Activated naive CD4-positive, alpha-beta T cell (primary cell): ENCODE measurements at places on chromosomes 13 and 19.
A peak's percentile ranks its signal among the peaks of the same experiment; 100 is the strongest.

- DNase-seq, result no peak
Measured at GRCh38 chr13:100644371-100644770, 30.2 kb downstream of the TMTC4 start.

DNA sequence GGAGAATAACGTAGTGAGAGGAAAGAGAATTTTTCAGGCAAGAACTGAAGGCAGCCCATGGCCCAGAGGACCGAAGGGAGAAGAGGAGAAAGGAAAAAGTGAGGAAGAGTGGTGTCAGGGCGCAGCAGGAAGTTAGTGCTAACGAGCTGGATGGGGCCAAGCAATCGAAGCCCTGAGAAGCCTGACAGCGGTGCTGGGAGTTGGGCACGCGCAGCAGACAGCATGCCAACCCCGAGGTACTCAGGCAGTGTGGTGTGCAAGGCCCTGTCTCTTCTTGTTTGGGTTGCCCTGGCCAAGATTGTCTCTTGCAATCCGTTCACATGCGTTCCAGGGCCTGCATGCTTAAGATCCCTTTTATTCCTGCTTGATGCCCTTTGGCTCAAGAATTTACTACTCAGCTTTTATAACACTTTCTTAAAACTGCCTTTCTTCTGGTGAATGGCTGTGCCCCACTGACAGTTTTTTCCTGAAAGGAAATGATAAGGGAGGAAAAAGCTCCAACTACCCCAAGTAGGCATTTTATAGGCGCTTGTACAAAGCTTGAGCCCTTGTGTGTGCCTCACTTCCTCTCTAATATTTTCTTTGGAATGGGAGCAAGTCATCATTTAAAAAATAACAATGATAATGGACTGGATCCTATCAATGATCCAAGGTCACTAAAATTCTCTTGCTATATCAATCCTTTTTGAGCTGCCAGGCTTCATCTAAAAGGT, 115.4 kb downstream of the FLT1 start:
- DNase-seq, result no peak

GRCh38 chr19:52248241-52248640, 21.1 kb upstream of the ZNF766 start:
- DNase-seq, result peak; percentile 15

DNA sequence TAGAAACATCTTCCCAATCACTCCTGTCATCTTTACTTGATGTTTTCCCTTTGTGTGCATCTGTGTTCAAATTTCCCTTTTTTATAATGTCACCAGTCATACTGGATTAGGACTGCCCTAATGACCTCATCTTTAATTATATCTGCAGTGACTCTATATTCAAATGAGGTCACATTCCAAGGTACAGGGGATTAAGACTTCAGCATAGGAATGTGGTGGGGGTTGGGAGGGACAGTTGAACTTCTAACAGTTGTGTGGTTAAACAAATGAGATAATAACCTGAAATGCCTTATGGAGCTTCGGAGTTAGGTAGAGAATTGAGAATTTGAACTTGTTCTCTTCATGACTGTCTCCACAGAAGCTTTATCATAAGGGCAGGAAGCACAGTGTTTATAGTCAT, 23.0 kb downstream of the PAN3 start:
- DNase-seq, result no peak

GRCh38 chr13:113161433-113161832, 3.0 kb downstream of the PROZ start:
- DNase-seq, result no peak

DNA sequence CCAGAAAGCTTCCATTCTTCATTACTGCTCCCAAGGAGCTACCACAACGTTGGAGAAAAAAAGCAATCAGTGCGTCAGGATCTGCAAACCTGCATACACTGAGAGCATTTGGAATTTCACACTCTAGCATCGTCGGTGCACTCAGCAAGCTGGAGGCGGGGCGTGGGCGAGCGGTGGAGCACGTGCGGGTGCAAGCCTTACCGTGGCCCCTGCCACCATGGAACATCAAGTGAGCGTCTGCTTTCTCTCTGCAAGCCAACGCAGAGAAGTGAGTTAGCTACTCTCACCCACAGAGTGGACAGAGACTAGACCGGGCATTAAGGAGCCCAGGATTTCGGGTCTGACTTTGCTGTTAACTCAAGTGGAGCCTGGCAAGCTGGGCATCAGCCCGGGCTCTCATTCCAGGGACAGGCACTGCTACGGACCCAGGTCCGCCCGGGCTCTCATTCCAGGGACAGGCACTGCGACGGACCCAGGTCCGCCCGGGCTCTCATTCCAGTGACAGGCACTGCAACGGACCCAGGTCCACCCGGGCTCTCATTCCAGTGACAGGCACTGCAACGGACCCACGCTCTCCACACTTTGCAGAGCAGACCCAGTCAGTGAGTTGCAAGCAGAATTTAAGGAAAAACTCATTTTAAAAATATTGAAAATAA, 124.1 kb upstream of the SPACA7 start:
- DNase-seq, result no peak

DNA sequence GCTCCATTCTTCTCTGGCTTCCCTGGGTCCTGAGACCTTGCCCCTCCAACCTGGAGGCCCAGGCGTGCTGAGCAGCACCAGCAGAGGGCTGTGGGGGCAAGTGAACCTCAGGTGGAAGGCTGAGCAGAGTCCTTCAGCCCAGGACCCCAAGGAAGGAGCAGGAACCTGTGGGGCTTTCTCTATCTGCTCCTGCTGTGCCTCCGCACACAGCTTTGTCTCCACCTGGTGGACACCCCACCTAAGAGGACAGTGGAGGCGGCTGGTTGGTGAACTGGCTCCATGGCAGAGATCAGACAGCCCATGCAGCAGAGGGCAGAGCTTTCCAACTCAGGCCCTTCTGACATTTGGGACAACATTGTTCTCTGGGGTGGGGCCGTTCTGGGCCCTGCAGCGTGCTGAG, 19.7 kb downstream of the ZFR2 start:
- no peak for DNase-seq

DNA sequence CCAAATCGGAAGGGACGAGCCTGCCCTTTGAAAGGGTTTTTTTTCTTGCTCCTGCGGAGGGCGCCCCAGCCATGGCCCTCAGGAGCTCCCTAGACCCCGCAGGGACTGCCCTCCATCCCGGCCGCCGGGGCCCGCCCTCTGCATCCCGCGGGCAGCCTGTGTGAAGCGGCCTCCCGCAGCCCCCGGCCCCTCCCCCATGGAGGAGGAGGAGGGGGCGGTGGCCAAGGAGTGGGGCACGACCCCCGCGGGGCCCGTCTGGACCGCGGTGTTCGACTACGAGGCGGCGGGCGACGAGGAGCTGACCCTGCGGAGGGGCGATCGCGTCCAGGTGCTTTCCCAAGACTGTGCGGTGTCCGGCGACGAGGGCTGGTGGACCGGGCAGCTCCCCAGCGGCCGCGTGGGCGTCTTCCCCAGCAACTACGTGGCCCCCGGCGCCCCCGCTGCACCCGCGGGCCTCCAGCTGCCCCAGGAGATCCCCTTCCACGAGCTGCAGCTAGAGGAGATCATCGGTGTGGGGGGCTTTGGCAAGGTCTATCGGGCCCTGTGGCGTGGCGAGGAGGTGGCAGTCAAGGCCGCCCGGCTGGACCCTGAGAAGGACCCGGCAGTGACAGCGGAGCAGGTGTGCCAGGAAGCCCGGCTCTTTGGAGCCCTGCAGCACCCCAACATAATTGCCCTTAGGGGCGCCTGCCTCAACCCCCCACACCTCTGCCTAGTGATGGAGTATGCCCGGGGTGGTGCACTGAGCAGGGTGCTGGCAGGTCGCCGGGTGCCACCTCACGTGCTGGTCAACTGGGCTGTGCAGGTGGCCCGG, 815 bp downstream of the MAP3K10 start:
- DNase-seq, result no peak

GRCh38 chr19:5913739-5914357, at the start of gene CAPS:
Gene CAPS (plus strand): TSS chr19:5914254. CDS start chr19:5914407, 153 bp downstream.
- no peak for DNase-seq

DNA sequence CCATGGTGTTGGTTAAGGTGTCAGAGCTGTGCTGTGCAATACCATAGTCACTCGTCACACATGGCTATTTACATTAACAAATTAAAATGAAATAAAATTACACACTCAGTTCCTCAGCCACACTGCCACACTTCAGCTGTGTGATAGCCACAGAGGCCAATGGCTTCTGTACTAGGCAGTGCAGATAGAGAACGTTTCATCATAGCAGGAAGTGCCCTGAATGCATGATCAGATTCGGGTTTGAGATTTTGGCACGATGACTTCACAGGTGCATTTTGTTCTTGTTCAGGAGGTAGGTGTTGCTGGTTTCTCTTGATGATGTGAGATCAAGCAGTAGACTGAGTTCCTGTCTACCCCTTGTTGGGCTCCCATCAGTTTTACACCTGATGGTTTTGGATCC, 6.5 kb downstream of the ARMC6 start:
- DNase-seq, result no peak

- no peak for DNase-seq
Measured at GRCh38 chr13:113950451-113951245, 23.2 kb downstream of the C13orf46 start.

DNA sequence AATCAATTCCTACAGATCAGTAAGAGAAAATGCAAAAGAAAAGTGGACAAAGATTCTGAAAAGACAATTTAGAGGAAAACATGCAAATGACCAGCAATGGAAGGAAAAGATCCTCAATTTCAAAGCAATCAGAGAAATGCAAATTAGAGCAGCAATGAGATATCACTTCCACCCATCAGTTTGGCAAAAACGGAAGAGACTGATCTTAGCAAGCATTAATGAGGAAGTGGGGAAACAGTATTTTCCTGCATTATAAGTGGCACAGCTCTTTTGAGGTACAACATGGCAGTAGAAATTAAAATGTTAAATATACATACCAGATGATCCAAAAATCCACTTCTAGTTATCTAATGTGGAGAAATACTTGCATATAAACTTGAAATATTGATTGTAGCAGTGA, 69.1 kb upstream of the SLC7A1 start:
- DNase-seq, result no peak

GRCh38 chr19:37304190-37304883, 66.6 kb upstream of the ZNF527 start:
- DNase-seq, result no peak

DNA sequence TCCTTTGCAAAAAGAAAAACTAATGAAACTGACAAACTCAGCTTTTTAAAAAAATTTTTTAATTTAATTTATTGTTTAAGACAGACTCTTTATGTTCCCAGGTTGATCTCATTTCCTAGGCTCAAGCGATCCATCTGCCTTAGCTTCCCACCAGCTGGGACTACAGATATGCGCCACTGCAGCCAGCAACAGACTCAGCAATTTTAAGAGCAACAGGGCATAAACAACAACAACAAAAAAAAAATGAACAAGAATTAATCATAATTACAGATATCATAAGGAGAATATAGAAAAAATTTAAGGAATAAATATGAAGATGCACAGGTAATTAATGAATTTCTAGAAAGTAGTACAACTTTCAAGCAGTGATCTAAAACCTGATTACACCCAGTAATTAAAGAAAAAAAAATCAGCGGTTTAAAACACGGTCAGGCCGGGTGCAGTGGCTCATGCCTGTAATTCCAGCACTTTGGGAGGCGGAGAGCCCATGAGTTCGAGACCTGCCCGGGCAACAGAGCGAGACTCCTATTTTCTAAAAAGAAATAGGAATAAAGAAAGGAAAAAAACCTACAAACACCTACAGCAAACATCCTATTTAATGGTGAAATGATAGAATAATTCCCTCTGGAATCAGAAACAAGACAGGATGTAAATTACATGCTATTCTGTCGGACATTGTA, 1.4 kb downstream of the ZNF699 start:
- DNase-seq, result no peak

- no peak for DNase-seq
Measured at GRCh38 chr19:19107654-19108053, 30.6 kb downstream of the TMEM161A start.

DNA sequence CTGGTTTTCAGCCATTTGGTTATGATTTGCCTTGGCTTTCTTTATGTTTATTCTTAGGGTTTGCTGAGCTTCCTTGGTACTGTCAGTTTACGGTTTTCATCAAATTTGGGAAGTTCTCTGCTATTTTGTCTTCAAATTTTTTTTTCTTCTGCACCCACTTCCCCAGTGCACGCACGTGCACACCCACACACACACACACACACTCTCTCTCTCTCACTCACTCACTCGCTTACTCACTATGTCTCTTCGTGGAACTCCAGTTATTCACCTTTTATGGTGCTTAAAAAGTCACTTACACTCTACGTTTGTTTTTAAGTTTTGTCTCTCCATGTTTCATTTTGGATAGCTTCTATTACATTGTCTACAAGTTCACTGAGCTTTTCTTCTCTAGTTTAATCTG, 7.1 kb downstream of the AKAP11 start:
- no peak for DNase-seq

GRCh38 chr13:98549006-98549727, 27.7 kb downstream of the STK24 start:
- DNase-seq, result no peak

- no peak for DNase-seq
Measured at GRCh38 chr13:30923418-30923817, 9.0 kb upstream of the TEX26 start.

GRCh38 chr13:42623916-42624315, 50.0 kb downstream of the TNFSF11 start:
- DNase-seq, result no peak

GRCh38 chr19:11451871-11452619, 16.6 kb downstream of the PRKCSH start:
- DNase-seq, result no peak

DNA sequence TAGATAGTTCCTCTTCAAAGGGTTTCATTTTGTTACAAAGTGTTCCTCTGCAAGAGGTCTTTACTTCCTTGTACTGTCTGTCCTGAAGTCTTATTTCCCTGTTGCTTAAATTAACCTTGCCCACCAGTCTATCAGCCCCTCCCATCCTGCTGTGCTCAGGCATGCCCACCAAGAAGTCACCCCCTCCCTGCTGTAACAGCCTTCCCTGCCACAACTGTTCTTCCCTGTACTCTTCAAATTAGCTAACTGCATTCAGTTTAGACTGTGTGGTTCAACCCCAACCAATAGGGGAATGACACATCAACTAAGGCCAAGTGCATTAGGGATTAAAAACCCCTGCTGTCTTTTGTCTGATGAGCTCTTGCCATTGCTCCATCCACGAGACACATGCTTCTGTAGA, 34.4 kb upstream of the ZNF562 start:
- no peak for DNase-seq

DNA sequence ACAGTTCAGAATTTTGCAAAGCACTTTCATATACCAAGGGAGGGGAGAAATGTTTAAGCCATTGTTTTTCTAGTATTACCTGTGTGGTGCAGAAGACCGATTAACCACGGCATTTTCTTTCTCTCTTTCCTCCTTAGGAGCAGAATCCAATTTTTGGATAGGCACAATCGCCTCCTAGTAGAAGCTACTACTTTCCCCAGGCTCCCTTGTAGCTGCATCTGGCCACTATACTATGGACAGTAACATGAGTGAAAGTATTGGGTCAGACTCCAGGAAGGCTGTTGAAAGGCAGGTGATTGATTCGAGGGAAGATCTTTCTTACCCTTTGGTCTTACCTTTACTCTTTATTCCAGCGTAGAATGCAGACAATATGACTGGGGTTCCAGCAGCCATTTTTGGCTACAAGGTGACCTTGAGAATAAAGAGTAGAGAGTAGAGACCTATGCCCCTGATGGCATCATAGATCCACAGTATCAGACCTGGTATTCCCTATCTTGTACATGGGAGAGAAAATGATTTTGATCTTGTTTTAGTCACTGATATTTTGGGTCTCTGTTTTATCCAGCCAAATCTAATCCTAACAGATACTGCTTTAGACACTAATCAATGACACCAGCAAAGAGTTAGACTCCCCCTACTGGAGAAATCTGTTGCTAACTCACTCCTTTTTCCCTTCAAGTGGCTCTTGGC, 77.0 kb downstream of the LRRC63 start:
- DNase-seq, result no peak
